ENCODE measurements at places on chromosomes 2 and 18.
A peak's percentile ranks its signal among the peaks of the same experiment; 100 is the strongest.

DNA sequence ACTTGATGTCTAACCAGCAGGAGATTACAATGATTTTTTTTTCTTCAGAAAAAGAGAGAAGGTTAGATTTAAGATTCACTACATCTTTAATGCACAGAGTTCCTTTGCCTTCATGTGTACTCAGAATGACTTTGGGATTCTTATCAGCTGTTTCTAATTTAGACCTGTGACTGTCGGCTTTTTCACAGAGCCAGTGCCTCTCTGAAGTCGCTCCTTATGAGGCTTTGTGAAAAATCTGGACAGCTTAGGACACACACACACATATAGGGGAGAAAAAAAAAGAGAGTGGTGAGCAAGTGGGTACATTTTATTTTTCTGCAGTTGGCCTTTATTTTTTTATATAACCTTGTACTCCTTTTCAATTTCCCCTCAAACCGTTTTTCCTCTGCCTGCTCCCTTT lies 893.1 kb upstream of the CELF4 start:
- no peak for DNase-seq

DNA sequence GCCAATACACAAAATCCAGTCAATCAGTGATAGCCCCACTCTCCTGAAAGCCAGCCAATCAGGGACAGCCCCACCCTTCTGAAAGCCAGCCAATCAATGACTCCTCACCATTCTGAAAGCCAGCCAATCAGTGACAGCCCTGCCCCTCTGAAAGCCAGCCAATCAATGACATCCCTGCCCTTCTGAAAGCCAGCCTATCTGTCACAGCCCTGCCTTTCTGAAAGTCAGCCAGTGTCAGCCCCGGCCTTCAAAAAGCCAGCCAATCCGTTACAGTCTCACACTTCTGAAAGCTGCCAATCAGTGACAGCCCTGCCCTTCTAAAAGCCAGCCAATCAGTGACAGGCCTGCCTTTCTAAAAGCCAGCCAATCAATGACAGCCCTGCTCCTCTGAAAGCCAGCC lies 95.9 kb upstream of the HDAC4 start:
- no peak for DNase-seq

GRCh38 chr2:74548900-74549826 lies 4.6 kb downstream of the LOXL3 start:
- DNase-seq = peak; percentile 84

- no peak for DNase-seq
These were observed 185.6 kb downstream of the LPIN1 start for GRCh38 chr2:11932048-11932512.

- DNase-seq = peak; percentile 88
These were observed at the start of gene SPDYA for GRCh38 chr2:28810384-28811285. Gene SPDYA, plus strand, starts transcription at chr2:28810834. Its CDS starts 5,181 bp downstream, at chr2:28816015.

DNA sequence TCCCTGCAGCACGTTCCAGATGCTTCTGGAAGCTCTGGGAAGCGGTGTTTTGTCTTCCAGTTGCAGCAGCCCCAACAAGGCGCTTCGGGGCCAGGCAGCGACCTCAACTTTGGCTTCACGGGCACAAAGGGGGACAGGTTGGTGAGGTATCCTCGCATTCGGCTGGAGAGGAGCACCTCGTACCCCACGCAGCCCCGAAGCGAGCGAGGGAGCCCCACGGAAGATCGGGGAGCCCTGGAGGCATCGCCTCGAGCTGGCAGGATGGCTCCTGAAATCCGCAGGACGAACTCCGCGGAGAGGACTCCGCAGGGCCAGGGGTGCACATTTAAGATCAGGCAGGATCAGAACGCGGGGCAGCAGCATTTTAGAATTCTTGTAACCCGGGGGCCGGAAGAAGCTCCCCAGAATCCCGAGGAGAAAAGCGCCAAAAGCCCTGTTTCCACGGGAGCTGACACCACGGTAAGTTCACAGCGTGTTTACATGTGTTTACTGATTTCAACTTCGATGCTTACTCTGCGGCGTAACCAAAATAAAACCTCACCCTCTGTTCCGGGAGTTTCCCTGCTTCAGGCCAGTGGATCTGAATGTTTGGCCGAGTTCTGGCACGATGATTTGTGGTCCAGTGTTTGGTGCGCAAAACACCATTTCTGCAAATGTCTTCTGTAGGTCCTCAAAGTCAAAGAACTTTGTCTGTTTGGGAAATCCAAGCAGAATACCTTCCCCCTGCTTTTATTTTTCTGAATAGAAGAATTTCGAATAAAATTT lies 212.5 kb downstream of the NEDD4L start:
- no peak for DNase-seq

DNA sequence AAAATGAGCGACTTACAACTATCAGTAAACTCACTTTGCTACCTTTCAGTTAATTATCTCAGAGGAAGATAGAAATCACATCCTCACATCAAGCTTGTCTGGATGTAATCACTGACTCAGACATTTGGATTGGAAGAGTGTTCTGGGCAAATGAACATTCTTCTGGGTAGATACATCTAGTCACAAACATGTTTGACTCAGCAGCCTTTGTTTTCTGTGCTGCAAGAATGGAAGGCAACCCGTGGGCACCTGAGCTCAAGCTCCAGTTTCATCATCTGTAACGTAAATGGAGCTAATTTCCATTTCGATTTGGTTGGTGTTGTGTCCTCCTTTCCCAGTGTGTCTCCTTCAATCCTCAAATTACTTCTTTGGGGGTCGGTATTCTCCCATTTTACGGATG lies 58.5 kb downstream of the ACAA2 start:
- no peak for DNase-seq

- DNase-seq = no peak
These were observed 151.0 kb upstream of the DNMT3A start for GRCh38 chr2:25492726-25493125.

DNA sequence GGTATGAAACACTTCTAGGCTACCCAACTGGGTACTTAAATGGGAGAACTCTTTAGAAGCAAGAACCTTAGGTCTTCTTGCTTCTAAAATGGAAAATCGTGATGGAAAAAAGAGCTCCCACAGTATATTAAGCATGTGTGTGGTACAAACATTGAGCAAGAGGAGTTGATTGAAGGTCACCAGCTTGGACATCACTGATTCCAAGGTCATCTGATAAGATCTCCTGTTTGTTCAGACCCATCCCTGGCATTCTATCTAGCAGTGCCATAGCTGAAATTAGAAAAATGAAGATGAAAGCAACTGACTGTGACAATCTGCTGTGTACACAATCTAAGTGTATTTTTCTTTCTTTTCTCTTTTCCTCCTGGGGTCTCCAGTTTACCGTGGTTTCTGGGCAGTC lies 35.7 kb downstream of the TMEM182 start:
- DNase-seq = no peak

DNA sequence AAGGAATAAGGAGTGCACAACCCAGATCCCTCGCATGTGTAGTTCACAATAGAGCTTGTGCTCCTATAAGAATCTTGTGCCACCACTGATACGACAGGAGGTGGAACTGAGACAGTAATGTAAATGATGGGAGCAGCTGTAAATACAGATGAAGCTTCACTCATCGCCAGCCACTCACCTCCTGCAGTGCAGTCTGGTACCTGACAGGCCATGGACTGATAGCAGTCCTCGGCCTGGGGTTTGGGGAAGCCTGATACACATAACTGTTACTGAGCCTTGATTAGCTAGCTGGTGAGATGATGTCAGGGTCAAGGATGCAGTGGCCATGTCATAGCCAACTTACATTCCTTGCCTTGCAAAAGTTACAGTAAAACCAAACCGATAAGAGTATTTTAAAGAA lies 376.6 kb downstream of the NBAS start:
- no peak for DNase-seq

DNA sequence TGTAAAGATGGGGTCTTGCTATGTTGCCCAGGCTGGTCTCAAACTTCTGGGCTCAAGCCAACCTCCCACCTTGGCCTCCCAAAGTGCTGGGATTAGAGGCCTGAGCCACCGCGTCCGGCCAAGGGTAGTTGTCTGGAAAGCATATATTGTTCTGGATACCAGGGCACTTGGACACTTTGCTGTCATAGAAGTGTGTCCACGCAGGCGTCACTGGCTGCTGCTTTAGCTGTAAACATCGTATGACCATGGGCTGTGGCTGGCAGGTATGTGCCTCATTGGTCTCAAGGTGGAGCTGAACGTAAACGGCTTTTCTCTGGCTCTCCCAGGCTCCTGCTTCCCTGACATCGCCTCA lies 3.2 kb upstream of the GPR35 start:
- DNase-seq = no peak

DNA sequence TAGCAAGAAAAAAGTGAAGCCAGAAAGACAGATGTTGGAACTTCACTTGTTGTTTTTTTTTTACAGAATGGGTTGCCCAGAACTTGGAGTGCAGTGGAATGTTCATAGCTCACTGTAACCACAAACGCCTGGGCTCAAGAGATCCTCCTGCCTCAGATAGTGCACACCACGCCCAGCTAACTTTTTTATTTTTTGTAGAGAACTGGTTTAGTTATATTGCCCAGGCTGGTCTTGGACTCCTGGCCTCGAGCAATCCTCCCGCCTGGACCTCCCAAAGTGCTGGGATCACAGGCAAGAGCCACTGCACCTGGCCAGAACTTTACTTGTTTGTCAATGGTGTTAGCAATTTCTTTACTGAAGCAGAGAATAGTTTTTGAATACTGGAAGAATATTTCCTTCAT lies 11.9 kb upstream of the ASPRV1 start:
- DNase-seq = no peak

- peak; percentile 38 for DNase-seq
These were observed 202.1 kb downstream of the RNF144A start for GRCh38 chr2:7119132-7119835.
